H9 (cell line): ENCODE measurements at places on chromosomes 2 and 18. TPM values are rescaled to one million over a fixed set of nuclear protein-coding genes. Genes with fewer than 3 reads are reported as not detected.
A peak's percentile ranks its signal among the peaks of the same experiment; 100 is the strongest.

GRCh38 chr2:126995621-126996377 lies 97.1 kb downstream of the TEX51 start:
- no peak for DNase-seq

GRCh38 chr2:175009917-175010621 lies 4.9 kb upstream of the CHN1 start:
- DNase-seq, result no peak

The DSG4 gene
- total RNA-seq, result not detected in 2 replicates

DNA sequence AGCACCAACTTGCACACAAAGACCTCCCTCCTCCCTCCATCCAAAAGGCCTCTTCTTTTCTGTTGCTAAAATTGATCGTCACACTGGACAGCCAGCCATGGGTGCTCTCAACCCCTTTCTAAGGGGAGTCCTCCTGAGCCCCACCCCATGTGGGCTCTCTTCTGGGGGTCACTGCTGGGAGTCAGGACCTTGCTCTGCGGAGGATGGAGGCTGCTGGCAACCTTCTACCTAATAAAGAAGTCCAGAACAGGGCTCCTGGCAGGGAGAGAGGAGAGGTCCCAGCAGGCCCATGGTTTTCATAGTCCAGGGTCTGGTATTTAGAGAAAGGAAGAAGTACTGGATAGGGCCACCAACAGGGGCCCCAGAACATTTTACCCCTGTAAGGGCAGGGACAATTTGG lies 67.6 kb upstream of the OTOS start:
- DNase-seq, result no peak

The TCF7L1 gene
- 112 and 117 TPM in 2 replicates for total RNA-seq

DNA sequence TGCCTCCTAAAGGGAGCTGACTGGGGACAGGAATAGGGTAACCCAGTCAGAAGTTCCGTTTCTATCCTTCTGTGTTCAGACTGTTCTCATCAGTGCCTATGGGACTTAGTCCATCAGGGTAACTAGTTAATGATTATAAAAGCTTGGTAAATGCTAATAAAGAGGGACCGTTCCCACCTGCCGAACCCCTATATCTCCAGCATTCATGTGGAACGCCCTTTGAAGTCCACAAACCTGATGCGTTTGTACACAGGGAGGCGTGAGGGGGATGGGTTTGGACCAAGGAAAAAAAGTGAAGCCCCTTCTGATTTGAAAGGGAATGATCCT lies 112.9 kb downstream of the CDK15 start:
- DNase-seq, result no peak

GRCh38 chr2:26595146-26595545 lies 46.0 kb downstream of the CIB4 start:
- peak; percentile 11 for DNase-seq

DNA sequence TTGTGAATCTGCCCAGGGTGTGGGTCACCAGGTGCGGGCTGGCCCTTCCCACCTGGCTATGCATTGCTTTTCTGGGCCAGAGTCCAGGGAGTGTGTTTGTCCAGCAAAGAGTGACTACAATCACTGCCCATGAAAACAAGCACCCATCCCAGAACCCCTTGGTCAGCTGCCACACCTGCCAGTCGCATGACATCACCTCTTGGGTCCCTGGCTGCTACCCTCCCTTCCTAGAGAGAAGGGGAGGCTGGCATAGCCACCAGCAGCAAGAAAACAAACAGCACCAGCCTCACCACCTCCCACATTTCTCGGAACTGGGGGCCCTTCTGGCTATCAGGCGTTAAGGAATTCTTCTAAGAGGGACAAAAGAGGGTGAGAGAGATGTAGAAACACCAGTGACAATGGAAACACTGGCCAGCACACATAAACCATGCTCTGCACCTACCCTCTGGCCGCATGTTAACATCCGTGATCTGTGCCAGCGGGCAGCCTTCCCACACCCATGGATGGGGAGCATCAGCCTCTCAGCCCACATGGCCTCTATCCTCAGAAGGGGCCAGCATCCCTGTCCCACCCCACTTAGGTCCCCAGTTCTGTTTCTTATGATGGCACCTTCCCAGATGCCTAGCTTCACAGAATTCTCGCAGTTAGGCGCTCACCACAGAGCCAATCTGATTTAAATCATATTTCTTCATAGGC lies 109.7 kb upstream of the GLI2 start:
- DNase-seq, result no peak

The PAIP2B gene
- 16.8 and 17.7 TPM in 2 replicates for total RNA-seq

The TTC39C gene
- total RNA-seq, result 16.4 and 18.0 TPM in 2 replicates

DNA sequence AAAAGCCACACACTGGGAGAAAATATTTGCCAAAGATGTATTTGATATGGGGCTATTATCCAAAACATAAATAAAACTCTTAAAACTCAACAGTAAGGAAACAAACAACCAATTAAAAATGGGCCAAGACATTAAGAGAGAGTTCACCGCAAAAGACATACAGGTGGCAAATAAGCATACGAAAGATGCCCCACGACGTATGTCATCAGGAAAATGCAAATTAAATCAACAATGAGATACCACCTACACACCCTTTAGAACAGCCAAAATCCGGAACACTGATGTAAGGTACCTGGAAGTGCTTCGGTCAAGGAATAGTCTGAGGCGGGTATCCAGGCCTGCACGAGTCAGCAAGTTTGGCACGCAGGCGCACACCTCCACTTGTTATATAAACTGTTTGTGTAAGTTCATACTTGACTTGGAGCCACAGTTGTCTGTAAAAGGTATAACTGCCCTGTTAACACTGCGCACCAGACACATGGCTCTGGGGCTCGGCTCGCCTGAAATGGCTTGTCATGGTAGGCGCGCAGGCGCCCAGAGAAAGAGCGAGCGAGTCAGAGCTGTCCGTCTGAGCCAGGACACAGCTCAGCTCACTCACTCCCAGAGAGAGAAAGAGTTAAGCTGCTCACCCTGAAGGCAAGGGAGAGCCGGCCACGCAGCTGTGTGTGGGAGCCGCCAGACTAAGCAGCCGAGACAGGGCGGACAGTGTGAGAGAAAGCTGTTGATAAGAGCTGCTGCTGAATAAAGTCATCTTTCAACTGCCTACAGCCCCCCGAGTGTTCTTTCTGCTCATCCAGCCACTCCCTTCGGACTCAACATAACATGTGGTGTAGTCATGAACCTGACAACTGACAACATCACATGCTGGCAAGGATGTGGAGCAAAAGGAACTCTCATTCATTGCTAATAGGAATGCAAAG lies 87.3 kb downstream of the HNRNPLL start:
- DNase-seq, result no peak

DNA sequence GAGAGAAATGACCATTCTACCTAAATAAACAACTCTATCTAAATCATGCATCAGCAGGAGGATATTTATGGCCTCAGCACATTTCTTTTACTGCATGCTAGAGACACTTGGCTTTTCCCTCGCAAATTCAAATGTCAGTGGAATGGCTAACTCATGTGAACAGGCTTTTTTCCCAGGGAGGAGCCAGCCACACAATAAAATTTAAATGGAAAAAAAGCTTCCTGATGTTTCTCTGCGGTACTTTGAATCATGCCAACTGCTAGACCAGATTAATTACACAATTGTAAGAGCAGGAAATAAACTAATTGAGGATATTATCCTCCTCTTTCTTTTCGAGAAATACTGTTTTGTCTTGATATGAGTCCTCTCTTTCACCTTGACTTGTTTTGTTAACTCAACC lies 676.3 kb downstream of the IRS1 start:
- DNase-seq, result no peak

The GATA6 gene
- total RNA-seq, result 0.04 TPM in 1 of 2 replicates, not detected in the other

GRCh38 chr18:48896326-48896874 lies 54.4 kb downstream of the SMAD7 start:
- no peak for DNase-seq

DNA sequence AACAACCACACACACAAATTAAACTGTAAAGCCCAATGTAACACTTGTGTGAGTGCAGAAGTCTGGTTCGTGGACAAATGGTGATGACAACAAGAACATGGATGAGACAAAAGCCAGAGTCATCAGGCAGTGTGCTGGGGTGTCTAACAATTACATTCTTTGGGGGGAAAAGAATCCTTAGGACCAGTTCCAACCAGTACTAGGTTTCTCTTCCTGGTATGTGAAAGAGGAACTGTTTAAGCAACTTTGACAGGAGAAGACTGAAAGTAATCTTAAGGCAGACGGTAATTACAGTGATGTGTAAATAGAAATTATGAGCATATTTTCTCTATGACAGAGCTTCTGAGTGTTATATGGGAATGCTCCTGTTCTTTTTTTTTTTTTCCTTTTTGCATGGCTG lies 133.4 kb downstream of the AFF3 start:
- no peak for DNase-seq
